ENCODE measurements at places on chromosomes 1 and 21. TPM values are rescaled to one million over a fixed set of nuclear protein-coding genes. Genes with fewer than 3 reads are reported as not detected.

Gene SAMD13
- 0.77 TPM for total RNA-seq

Gene RXFP4
- total RNA-seq: not detected

DNA sequence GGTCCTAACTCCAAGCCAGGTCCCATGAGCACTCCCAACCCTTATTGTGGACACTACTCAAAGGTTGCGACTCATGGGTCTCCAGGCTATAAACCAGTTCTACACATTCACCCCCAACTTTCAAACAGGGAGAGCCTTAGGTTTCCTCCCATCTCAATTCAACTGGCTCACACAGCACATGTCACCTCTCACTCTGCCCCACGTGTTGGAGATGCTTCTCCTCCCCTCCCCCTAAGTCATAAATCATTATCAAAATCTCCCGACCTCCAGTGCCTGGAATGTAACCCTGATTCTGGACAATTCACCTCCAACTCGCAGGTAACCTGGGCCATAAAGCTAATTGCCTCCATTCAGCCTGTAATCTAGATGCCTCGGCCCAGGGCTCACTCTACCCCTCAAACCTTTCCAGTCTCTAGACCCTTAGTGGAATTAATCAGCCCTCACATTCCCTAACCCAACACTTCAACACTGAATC, 595 bp downstream of the AK2 start:
- peak; percentile 44 for DNase-seq

DNA sequence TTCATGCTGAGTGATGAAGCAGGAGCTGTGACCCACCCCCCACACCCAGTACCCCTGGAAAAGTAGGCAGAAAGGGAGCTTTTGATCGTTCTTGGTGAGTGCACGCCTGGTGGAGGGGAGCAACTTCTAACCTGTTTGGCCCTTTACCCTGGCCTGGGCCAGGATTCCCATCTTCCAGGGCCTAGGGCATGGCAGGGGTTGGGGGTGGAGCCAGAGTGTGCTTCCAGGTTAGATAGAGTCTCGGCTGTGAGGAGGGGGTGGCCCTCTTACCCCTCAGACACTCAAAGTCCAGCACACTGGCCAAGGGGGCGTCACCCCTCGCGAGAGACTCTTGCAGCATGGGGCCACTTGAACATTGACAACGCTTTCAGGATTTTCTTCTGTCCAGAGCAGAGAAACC, 236.6 kb downstream of the GRIK3 start:
- DNase-seq: no peak

Gene LIPI
- not detected for total RNA-seq

- no peak for DNase-seq
These were observed 7.6 kb downstream of the DNMT3L start for GRCh38 chr21:44253832-44254710.

Gene LCE2A
- total RNA-seq: not detected

GRCh38 chr1:235319255-235319654, 8.7 kb downstream of the ARID4B start:
- DNase-seq: no peak

Gene FCRL6
- 0.13 TPM for total RNA-seq

DNA sequence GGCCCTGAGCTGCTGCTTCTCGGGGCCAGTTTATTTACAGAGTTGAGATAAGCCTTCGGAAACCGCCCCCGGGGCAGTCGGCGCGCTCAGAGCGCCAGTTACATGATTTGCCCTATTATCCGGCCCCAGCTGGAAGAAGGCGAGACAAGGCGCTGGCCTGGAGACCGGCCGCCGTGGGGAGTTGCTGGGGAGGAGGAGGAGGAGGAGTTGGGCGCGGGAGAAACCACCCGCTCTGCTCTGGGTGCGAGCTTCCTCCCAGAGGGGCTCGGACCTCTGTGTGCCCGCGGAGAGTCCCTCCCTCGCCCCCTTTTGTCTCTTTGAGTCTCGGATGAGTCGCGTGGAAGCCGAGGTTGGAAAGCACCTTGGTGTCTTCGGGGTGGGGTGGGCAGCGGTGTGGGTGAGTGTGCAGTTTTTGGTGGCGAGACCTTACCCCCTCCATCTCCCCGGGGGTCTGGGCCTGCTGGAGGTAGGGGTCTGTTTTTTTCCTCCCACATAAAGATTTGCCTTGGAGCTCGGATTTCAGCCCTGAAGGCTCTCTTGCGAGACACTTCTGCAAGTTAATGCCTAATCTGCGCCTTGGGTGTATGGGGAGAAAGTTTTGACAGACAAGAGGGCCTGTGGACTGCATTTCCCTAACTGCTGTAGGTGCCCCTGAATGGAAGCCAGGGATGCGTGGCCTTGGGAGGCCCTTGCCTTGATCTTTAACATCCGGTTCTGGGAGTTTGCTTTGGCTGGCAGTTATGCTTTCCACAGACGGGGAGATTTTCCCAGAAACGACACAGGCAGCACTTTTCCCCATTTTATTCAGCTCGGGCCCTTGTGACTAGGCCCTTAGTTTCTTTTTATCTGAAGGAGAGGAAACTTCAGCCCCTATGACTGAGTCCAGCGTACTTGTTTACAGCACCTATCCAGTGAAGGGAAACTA, 80.0 kb downstream of the NDUFS5 start:
- no peak for DNase-seq

DNA sequence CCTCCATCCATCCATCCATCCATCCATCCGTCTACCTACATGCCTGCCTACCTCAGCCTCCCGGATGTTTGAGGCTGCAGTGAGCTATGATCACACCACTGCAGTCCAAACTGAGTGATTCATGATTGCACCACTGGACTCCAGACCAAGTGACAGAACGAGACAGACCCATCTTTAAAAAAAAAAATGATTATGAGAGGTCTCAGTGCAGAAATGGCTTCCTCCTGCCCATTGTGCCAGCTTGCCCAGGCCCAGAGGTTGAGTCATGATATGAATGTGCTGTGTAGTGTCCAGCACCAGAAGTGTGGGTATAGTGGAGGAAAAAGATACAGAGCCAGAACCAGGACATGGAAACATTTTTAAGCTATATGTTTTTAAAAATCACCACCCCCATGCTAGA, 149.9 kb downstream of the KIF26B start:
- DNase-seq: peak; percentile 56

DNA sequence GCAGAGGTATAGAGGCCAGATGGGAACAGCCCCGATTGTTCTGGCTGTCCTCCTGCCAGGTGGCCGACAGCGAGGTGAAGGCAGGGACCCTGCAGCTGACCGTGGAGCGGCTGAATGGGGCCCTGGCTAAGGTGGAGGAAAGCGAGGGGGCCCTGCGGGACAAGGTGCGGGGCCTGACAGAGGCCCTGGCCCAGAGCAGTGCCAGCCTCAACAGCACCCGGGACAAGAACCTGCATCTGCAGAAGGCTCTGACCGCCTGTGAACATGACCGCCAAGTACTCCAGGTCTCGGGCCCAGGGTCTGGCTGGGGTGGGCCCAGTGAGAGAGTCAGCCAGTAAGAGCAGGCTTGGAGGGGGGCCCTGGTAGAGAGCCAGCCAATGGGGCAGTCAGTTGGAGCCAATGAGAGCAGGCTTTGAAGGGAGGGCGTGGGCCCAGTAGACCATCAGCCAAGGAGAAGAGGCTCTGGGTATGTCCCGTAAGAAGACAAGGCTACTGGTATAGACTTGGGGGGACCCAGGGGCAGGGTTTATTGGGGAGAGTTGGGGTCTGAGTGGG, 11.3 kb downstream of the MFAP2 start:
- DNase-seq: no peak

Gene ZNF648
- not detected for total RNA-seq

DNA sequence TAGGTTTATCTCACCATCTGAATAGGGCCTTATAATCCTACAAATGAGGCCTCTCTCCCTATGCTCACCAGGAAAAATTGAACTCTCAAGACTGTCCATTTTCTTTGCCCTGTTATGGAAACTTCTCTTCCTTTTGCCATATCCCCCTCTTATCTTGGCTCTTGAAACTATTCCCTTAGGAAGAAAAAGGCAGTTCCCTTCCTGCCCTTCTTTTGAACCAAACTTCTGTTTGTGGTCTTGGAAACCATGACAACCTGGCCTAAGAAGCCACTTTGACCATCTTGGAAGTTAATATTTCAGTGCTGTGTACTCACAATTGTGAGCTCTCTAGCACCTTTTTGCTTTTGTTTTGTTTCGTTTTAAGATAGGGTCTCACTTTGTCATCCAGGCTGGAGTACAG, 40.0 kb downstream of the ATP2B4 start:
- DNase-seq: no peak

DNA sequence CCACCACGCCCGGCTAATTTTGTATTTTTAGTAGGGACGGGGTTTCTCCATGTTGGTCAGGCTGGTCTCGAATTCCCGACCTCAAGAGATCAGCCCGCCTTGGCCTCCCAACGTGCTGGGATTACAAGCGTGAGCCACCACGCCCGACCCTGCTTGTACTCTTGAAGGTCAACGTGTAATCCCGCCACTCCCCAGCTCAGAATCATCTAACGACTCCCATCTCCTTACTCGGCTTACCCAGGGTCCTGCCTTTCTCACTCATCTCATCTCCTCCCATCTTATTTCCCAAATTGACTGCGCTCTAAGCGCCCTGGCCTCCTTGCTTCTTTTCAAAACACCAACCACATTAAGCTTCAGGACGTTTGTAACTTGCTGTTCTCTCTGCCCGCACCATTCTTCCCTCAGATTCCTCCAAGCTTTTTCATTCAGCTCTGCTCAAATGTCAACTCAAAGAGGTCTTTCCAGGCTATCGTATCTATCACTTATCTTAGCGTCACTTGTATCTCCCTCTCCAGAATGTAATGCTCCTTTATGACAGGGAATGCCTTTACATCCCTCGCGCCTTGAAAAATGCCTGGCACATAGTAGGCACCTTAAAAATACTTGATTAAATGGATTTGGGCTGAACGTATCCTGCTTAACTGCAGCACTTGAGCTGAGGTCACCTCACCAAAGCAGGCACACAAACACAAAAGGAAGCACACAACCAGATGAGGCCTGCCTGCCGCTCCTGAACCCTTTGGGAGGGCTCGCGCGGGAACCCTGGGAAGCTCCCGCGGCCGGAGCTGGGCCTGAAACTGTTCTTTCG, 1.4 kb upstream of the USP1 start:
- no peak for DNase-seq

DNA sequence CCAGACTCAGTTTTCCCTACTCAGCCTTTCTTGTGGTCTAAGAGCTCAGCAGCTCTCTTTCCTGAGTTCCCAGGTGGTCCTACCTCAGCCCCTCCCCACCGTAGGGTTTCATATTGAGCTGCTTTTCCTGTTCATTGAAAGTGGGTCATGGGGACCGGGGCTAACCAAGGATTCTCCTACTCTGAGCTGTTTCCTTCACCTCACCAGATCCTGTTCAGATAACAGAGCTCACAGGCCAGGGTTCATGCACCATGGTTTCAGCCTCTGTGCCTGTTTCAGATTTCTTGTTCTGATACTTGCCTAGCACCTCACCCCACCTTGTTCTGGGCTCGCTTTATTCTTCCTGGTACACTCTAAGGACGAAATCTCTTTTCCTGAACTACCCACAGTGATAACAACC, 8.5 kb downstream of the UBQLN4 start:
- no peak for DNase-seq

GRCh38 chr1:234676103-234676594, 66.2 kb upstream of the IRF2BP2 start:
- peak; percentile 57 for DNase-seq

DNA sequence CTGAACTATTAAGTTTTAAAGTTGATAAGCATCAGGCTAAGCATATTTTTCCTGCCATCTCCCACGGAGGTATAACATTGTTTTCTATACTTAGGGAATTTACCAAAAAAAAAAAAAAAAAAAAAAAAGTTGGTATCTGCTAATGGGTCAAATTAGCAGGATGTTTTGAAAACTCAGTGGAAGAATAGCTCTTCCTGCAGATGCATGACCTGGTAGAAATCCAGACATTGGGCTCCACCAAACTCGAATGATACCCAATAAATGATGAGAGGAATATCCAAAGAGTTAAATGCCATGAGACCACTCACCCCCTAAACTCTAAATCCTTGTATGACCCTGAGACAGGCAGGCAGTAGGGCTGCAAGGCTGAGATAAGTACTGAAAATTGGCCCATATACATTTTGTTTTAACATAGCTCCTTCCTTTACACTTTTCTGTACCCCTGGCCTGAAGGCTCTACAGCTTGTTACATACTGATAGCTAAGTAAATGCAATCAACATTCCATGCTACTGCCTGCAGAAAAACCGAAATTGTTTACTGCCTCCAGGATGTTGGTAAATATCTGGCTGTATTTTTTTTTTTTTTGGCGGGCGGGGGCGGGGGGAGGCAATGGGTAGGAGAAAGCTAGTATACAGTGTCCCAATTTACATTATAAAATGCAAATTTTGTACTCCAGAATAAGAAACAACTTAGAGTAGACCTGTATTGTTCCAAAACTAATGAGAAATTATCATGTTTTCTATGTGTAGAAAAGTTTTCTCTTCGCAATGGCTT, 57.6 kb downstream of the NFIA start:
- DNase-seq: no peak

GRCh38 chr1:24927473-24927872, 2.6 kb downstream of the RUNX3 start:
- DNase-seq: no peak

Gene SYT11
- total RNA-seq: 0.77 TPM

GRCh38 chr1:118185084-118185832, at the start of gene SPAG17:
TSS of gene SPAG17 (minus strand) at chr1:118185228. CDS start at chr1:118185157, 71 bp downstream.
- peak; percentile 64 for DNase-seq

DNA sequence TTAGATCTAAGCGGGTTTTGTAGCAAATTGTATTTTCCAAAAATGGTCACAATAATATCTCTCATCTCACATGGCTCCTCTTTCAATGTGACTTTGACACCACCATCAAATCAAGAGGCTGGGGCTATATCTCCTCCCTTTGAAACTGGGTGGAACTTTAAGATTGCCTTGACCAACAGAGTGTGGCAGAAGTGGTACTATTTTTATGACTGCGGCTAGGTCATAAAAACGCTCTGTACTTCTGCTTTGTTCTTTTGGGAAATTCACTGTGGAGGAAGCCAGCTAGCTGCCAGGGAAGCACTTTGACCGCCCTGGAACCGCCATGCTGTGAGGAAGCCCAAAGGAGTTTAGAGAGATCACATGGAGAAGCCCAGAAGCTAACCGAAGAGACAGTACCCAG, 50.7 kb upstream of the ACOT11 start:
- DNase-seq: no peak

Gene C8B
- total RNA-seq: not detected

DNA sequence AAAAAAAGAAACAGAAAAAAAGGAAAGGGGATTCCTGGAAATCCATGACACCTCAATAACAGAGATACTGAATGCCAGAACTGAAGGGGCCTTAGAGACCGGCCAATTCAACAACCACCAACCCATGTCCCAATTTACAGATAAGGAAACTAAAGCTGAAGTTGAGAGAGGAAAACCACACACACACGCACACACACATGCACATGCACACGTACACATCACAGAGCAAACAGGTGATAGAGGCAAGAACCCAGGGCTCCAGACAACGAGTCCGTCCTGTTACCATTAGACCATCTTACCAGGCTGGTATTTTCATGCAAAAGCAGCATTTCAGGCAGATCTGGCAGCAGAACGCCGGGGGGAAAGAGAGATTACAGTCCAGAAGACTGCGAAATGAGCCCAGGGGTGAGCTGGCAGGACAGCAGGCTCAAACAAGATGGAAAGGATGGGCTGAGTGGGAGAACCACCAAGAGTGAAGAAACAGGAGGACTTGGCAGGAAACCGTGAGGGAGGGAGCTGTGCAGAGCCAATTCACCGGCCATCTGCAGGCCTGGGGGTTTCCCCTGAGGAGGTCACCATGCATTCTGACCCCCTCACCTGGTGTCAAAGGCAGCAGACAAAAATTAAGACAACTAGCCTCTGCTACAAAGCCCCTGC, 43.5 kb downstream of the PAFAH2 start:
- DNase-seq: peak; percentile 23

Gene XCL1
- not detected for total RNA-seq

Gene SH2D2A
- 1.2 TPM for total RNA-seq

- no peak for DNase-seq
These were observed 327.1 kb upstream of the FMN2 start for GRCh38 chr1:239764546-239764945.

Gene B3GALT2
- not detected for total RNA-seq

Gene TNNT2
- total RNA-seq: 2.0 TPM

Gene COL24A1
- total RNA-seq: under 0.01 TPM

Gene KLF17
- total RNA-seq: not detected

Measured in bronchial epithelial cell (primary cell).